ENCODE measurements at places on chromosomes 7 and 10. TPM values are rescaled to one million over a fixed set of nuclear protein-coding genes. Genes with fewer than 3 reads are reported as not detected.

Gene GPC2
- total RNA-seq: 2.3 TPM

Gene CRHR2
- total RNA-seq: not detected

Gene LEP
- not detected for total RNA-seq

Gene AZGP1
- total RNA-seq: not detected

Gene AP3M1
- 21.2 TPM for total RNA-seq

Gene CFAP46
- total RNA-seq: under 0.01 TPM

Gene HOXA10
- 0.63 TPM for total RNA-seq

Gene ITGA8
- not detected for total RNA-seq

Gene C1QL3
- not detected for total RNA-seq

Gene ARHGEF5
- total RNA-seq: 5.1 TPM

Gene LRRC18
- not detected for total RNA-seq

Gene DYDC2
- not detected for total RNA-seq

Gene TMEM176A
- total RNA-seq: 2.1 TPM

Gene H2BK1
- total RNA-seq: not detected

Gene SAP25
- 1.8 TPM for total RNA-seq

Gene TUBAL3
- not detected for total RNA-seq

Gene CC2D2B
- total RNA-seq: 1.2 TPM

Gene XRCC2
- 0.42 TPM for total RNA-seq

Gene PPP1R17
- not detected for total RNA-seq

Gene UPK3B
- total RNA-seq: 0.52 TPM

Gene NKX1-2
- not detected for total RNA-seq

Gene TMEM184A
- not detected for total RNA-seq

Gene PNLIPRP3
- not detected for total RNA-seq

Gene MUC12
- 0.10 TPM for total RNA-seq

Gene CLRN3
- not detected for total RNA-seq

Gene IGFBP1
- total RNA-seq: not detected

Gene AOAH
- total RNA-seq: 128 TPM

Gene PRPS1L1
- 0.31 TPM for total RNA-seq

Gene C10orf120
- not detected for total RNA-seq

Gene FFAR4
- total RNA-seq: under 0.01 TPM

Gene OR2A12
- not detected for total RNA-seq

Gene HECTD2
- 1.5 TPM for total RNA-seq

Gene MYL10
- not detected for total RNA-seq
